ENCODE measurements at places on chromosomes 12 and 14.

DNA sequence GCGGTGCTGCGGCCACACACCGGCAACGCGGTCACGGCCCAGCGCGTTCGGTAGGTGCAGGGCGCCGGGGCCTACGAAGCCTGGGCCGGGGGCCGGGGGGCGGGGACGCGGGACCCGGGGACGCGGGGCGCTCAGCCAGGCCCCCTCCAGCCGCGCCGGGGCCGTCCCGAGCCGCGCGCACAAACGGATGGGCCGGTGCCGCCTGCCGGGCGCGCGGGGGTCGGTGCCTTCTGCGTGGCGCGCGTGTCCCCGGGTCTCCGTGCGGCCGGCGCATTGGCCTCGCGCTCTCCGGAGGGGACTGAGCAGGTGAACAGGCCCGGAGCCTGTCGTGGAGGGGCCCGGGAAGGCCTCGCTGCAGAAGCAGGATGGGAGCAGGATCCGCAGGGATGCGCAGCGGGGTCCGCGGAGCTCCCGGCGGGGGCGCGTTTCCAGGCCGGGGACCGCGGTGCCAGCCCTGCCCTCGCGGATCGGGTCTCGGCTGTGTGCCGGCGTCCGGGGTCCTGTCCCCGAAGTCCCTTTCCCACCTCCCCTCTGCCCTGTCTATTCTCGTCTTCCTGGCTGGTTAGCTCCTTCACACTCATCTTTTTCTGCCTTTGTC is 421 bp downstream of the GLT1D1 start:
- no peak for DNase-seq

GRCh38 chr14:97271451-97271960 is 474.3 kb downstream of the VRK1 start:
- DNase-seq, result no peak

DNA sequence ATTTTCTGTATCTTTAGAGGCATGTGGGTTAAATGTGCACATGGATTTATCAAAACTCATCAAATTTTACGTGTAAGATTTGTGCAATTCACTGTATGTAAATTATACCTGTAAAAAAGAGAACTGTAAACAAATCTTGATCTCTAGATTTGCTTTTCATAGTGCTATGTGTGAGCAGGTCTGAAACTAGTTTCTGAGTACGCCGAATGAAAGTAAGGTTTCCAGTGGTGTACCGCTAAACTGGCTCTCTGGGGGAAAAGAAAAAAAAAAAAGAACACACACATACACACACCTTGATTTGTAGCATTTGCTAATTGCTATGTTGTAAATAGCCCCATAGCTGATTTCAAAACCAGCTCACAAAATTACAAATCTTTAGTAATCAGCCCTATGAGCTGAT is 8.6 kb upstream of the SLC41A2 start:
- DNase-seq, result no peak

GRCh38 chr12:17976202-17976601 is 113.8 kb downstream of the RERGL start:
- DNase-seq, result no peak

- DNase-seq, result no peak
These were observed 77.9 kb downstream of the NPAS3 start for GRCh38 chr14:33016613-33017012.
